Umbilical cord (tissue), 2 donors: ENCODE measurements at places on chromosomes 4 and X.

DNA sequence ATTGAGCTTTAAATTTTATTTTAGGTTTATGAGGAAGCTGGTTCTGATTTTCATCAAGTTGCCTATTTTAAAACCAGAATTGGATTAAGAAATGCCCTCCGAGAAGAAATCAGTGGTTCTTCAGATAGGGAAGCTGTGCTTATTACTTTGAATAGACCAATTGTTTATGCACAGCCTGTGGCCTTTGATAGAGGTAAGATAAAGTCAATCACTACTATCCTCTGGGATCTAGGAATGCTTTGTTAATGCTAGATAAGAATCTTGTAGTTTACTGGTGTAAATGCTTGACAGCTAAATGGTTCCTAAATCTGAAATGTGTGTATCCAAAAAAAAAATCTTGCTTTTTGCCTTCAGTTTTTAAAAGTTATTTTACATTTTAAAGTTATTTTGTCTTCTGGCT, 73.0 kb upstream of the ADAD1 start:
- no peak for DNase-seq

- no peak for DNase-seq
Measured at GRCh38 chrX:150700107-150700506, 6.9 kb downstream of the MTMR1 start.

DNA sequence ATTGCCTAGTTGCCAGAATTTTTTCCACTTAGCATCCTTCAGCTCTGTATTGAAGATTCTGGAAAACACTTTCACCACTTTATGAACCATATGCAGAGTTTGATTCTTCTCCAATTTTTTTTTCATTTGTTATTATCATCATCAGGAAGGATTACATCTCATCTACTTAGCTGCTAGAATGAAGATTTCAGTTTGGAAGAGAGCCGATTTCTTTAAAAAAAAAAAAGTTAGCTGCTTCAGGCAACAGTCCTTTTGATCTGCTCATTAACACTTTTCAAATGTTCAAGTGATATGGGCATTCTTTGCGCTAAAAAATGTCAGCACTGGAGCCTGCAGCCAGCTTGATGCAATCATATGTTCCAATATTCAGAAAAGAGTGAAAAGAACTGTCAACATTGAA, 76.2 kb downstream of the ANTXR2 start:
- no peak for DNase-seq

GRCh38 chrX:23857363-23857762, 50.4 kb downstream of the APOO start:
- no peak for DNase-seq

- DNase-seq: no peak
Measured at GRCh38 chr4:110055158-110055768, 142.6 kb downstream of the EGF start.

GRCh38 chr4:173478201-173478912, 51.7 kb downstream of the HAND2 start:
- peak; percentile 89 for DNase-seq

DNA sequence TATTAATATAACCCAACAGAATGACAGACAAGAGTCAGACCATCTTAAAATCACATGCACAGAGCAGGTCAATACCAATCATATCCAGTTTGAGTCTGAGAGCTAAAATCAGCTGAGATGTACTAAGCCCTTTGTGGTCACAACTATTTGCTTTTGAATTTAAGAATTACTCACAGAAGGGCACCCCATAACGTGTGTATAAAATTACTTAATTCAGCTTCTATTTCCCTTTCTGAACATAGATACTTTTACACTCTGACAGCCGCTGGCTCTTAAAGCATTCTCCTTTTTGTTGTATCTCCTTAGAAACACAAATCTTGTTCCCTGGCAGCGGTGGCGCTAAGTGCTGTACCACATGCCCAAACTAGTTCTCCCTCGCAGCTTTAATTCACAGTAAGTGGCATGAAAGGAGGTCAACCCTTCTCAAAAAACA, 14.8 kb upstream of the PPARGC1A start:
- peak; percentile 54 for DNase-seq

DNA sequence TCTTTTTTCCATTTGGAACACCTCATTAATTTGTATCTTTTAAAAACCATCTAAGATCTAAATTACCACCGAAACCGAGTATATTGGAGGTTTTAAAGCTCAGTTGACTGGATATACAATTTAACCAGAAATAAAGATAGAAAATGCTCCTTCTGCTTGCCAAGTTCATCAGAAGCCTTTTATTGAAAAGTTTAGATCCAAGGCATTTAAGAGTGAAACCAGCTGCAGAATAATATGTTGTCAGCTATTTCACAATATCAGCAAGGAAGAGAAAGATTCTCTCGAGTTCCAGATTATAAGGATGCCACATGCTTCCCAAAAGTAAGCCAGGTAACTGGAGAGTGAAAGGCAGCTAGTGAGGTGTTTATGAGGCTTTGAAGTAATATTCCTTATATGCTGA, 217.4 kb downstream of the DCTD start:
- peak; percentile 55 for DNase-seq

DNA sequence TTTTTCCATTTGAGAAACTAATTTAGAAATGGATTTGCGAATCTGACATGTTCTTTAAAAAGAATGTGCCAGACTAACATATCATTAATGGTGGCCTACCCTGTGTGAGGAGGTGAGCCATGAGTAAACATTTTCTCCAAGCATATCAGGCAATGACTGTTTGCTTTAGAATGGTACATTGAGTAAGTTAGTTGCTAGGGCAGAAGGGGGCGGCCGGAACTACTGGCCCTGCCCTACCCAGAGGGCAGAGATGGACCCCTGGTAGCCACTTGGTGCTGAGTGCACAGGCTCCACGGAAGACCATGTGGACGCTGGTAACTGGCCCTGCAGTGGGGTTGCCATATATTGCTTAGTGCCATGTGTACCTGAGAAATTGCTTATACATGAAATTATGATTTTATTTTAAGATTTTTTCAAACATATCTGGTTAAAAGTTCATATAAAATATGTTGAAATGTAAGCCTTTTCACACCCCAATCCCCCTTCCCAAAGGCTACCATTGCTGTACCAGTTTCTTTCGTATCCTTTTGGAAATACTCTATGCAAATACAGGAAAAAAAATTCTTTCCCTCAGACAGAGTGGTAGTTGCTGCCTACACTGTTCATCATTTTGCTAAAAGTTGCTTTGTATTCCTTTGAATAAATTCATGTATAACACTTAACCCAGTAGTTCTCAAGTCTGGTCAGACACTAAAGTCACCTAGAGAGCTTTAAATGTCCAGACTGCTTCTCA, 8.8 kb downstream of the FNIP2 start:
- no peak for DNase-seq

DNA sequence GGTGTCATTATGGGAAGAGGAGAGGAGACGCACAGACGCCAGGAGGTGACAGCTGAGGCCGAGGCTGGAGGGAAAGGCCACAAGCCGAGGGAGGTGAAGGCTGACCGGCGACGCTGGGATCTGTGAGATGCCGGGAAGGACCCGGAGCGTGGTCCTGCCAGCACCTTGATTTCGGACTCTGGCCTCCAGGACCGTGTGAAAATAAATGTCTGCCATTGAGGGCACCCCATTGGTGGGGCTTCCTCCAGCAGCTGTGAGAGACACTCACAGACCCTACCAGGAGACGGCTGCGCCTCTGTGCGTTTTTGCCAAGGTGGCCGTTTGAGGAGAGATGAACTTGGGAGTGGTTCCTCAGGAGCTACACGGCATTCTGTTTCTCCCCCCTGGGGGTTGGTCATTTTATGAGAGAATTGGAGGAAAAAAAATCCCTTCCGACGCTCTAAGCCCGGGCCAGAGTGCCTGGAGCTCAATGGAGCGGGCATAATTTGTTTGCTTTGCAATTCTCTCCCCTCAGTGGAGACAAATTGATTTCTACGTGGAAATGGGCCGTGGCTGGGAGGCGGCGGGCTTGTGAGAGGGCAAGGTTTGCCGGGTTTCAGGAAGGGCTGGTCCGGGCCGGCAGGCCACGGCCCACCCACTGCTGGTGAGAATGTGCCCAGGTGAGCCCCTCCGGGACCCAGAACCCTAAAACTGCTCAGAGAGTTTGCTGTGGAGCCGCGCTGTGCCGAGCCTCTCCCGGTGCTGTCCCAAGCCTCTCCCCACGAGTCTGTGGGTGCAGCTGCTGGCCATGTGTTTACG, 53.9 kb downstream of the CPZ start:
- DNase-seq: no peak

DNA sequence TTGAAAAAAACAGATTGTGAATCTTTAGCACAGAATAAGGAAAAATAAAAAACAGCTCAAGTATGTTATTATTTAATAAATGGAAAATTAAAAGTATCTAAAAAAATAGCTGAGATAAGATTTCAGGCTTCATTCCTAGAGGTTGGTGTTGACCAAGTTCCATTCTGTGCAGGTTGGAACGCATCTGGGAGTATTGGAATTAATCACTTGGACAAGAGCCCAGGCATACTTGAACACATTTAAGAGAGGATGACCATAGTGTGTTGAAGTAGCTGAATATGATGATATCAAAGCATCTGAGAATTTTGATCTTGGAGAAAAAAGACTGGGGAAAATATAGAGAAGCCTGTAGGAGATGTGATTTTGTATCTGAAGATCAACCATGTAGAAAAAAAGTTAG, 54.6 kb upstream of the VCX start:
- no peak for DNase-seq

- DNase-seq: no peak
Measured at GRCh38 chr4:145297556-145297955, 117.2 kb upstream of the OTUD4 start.

DNA sequence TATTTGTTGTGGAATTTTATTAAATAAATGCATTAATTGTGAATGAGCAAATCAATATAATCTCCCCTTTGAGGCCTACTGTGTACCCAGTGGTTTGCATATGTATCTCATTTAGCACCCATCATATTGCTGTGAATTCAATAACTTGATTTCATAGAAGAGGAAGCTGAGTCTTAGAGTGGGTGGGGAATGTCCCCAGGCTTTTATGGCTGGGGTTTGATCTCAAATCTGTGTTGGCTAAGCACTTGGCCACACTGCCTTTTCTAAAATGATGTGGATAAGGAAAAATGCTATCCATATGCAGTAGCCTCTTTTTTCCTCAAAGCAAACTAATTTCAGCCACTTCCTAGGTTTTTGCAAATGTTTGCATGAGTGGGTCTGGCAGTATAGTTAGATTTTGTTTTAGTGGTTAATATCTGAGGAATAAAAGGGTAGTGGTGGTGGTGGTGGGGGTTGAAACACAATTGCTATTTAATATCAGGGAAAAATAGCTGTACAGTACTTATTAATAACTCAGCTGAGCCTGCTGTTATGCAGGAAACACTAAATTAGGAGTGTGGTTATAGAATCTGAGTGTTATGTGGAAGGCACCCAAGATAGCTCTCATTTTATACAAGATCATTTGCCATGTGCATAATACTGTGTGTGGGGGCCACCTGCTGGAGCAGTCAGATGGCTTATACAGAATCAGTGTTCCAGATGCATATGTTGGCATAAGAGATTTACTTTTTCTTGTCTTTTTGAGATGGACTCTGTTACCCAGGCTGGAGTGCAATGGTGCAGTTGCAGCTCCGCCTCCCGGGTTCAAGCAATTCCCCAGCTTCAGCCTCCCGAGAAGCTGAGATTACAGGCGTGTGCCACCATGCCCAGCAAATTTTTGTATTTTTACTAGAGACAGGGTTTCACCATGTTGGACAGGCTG, 108.0 kb downstream of the TMEM131L start:
- peak; percentile 80 for DNase-seq
